SJCRH30 (cell line): ENCODE measurements at places on chromosomes 4 and X. TPM values are rescaled to one million over a fixed set of nuclear protein-coding genes. Genes with fewer than 3 reads are reported as not detected.

DNA sequence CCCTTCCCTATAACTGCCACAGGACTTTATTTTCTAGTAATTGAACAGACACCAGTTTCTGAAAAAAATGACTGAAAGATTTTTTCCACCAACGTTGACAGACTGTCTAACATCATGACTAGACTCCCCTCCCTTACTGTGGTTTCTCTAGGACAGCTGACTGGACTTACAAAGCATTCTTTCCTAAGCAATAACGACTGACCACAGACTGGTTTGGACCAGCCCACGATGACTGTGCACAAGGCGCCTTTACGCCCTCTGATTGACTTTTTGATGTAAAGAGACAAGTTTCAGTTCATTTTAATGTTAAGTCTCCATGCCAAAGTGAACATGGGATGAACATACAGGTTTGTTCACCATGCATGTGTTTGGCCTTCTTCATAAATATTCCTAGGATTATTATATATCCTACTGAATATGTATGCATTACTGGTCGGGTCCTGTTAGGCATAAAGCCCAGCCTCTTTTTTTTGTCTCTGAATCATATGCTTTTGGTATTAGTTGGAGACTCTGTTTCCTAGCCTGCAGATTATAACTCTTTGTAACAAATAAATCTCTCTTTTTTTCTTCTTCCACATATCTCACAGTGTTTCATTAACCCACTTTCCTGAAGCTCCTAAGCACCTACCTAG lies 50.5 kb upstream of the UGT2B4 start:
- H3K27me3 ChIP-seq: no peaks in the 10 kb centered on the region
- peak overlapping the region; percentile 84 for H3K27ac ChIP-seq
- peaks cover 18% of the 10 kb centered on the region for H3K4me1 ChIP-seq
- DNase-seq: peak; percentile 71
- no peaks in the 10 kb centered on the region for H3K36me3 ChIP-seq

DNA sequence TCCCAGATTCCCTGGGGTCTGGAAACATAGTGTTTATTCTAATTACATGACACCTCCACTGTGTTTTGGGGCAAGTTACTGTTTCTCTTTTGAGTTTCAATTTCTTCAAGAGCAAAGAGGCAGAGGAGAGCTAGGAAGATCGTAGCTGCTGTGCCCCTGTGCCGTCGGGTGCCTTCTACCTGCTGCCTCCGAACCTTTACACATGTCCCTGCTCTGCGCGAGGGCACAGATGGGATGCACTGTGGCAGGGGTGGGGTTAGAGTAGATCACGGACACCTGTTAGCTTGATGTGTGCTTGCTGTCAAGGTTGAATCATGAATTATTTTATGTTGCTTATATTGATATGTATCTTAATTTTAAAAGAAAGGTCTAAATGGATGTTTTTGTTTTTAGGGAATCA lies 71.1 kb upstream of the MSANTD1 start:
- no peak overlapping the region for H3K4me3 ChIP-seq
- no peak overlapping the region for H3K27ac ChIP-seq
- H3K27me3 ChIP-seq: no peaks in the 10 kb centered on the region
- no peak for DNase-seq

Gene UGT2B11
- total RNA-seq: not detected in 2 replicates

- no peak overlapping the region for H3K4me3 ChIP-seq
- H3K4me1 ChIP-seq: peaks cover 44% of the 10 kb centered on the region
- peak overlapping the region; percentile 72 for H3K27ac ChIP-seq
- H3K27me3 ChIP-seq: no peaks in the 10 kb centered on the region
Measured at GRCh38 chr4:73704314-73705055, 35.9 kb upstream of the CXCL8 start.

DNA sequence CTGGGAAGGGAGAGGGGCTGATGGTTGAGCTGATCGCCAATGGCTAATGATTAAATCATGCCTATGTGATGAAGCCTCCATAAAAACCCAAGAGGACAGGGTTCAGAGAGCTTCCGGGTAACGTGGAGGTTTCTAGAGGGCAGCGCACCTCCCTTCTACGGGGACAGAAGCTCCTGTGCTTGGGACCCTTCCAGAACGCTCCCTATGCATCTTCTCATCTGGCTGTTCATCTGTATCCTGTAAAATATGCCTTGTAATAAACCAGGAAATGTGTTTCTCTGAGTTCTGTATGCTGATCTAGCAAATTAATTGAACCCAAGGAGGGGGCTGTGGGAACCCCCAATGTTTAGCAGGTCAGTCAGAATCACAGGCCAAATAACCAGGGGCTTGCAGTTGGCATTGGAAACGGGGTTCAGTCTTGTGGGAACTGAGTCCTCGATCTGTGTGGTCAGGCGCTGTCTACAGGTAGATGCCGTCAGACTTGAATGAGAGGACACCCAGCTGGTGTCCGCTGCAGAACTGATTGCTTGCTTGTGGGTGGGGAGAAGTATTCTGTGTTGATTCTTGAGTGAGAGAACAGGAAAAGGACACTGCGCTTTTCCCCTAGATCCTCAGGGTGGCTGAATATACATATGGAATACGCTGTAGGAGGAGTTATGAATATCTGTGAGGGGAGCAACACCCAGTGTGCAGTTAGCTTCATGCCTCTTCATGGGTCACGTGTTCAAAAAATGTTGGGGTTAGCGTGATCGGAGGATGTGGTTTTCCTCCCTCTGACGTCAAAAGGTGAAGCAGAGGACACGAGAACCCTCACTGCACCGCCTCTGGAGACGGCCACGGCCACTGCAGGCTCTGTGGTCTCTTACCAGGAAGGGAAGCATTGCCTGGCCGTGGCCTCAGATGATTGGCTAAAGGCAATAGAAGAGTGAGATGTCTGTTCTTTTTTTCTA lies 29.2 kb downstream of the HTT-AS start:
- peaks cover 6% of the 10 kb centered on the region; the same call in 1 of the 2 replicates for H3K4me1 ChIP-seq
- no peak overlapping the region for H3K27ac ChIP-seq
- H3K36me3 ChIP-seq: no peaks in the 10 kb centered on the region

Gene MND1
- 34.2 and 35.7 TPM in 2 replicates for total RNA-seq

DNA sequence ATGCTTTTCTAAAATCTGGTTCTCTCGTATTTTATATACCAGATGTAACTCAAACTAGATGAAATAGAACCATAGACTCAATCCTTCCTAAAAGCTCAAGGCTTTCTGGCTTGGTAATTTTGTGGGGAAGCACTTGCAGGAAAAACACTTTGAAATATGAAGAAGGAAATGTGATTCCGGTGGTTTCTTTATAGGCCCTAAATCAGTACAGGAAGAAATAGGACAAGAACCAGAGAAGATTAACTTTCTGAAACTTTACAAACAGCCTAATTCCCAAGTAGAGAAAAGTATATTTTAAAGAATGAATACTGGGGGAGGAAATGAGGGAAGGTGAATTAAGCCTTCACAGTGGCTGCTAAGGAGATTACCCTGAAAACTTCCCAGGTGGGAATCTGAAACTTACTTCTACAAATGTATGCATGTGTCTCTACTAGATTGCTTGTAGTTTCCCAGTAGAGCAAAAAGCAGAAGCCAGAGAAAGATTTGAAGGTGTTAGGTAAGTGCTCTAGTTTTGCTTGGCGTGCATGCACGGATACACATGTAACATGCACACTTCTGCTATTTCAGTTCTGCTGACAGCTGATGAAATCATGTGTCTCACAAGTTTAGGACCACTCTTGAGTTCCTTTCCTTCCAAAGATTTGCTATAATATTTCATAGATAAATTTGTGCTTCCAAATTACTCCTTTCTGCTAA lies 92.1 kb downstream of the AFF1 start:
- no peaks in the 10 kb centered on the region for H3K27me3 ChIP-seq
- no peak overlapping the region for H3K4me3 ChIP-seq
- no peak for DNase-seq

GRCh38 chr4:151561551-151562256 lies 152.7 kb downstream of the FHIP1A start:
- H3K4me1 ChIP-seq: peaks cover 3% of the 10 kb centered on the region; the same call in 1 of the 2 replicates
- H3K4me3 ChIP-seq: no peak overlapping the region
- no peaks in the 10 kb centered on the region for H3K36me3 ChIP-seq
